Hippocampal formation (tissue), 2 donors: ENCODE measurements at places on chromosomes 2 and 18.

GRCh38 chr18:57060814-57061213 is 86.1 kb upstream of the BOD1L2 start:
- DNase-seq: no peak

GRCh38 chr2:213065583-213066442 is 85.6 kb downstream of the IKZF2 start:
- DNase-seq: no peak

DNA sequence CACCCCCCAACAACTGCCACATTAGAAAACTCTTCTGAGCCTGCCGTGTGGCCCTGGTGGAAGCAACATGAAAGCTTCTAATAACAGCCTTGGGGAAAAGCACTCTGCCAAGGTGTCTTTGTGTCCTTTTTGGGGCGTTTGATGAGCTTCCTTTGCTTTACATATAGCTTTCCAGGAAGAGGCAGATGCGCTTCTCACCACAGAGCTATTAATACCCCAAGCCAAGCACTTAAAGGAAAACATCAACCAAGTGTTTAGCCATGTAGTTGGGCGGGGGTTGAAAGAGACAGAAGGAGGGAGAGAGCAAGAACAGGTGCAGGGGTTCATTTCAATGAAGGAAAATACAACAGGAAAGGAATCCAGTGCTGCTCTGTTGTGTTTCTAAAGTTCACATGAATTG is 176.1 kb downstream of the VAPA start:
- DNase-seq: no peak

DNA sequence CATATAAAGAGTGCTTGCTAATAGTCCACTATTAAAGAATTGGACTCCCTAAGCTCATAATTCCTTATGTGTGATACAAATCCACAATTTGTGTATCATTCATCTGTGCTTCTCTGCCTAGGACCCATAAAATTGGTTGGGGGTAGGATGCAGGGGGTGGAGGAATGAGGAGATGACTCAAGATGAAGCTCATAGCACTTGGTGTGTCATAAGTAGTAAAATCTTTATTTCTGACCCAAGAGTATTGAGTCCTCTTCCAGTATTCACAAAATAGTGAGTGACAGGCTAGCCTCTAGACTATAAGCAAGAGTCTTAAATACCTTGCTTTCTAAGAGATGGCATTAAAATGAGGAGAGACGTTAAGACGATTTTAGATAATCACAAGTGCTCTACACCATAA is 390.9 kb upstream of the CDH19 start:
- DNase-seq: no peak

DNA sequence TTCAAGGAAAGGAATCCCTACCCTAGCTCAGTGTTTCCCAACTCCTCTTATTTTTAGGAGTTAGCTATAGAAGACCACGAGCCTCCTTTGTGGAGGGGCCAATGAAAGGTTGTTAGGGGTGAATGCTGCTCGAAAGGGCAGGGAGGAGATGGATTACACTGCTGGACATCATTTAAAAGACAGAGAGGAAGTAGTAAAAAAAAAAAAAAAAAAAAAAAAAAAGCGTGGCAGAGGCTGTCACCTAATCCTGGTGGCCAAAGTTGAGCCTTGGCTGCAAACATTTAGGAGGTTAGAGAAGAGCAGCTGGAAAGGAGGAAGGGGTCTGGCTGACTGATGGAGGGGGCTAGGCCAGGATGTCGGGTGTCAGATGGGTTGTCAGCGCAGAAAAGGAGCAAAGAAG is 139.0 kb upstream of the KLF7 start:
- no peak for DNase-seq

DNA sequence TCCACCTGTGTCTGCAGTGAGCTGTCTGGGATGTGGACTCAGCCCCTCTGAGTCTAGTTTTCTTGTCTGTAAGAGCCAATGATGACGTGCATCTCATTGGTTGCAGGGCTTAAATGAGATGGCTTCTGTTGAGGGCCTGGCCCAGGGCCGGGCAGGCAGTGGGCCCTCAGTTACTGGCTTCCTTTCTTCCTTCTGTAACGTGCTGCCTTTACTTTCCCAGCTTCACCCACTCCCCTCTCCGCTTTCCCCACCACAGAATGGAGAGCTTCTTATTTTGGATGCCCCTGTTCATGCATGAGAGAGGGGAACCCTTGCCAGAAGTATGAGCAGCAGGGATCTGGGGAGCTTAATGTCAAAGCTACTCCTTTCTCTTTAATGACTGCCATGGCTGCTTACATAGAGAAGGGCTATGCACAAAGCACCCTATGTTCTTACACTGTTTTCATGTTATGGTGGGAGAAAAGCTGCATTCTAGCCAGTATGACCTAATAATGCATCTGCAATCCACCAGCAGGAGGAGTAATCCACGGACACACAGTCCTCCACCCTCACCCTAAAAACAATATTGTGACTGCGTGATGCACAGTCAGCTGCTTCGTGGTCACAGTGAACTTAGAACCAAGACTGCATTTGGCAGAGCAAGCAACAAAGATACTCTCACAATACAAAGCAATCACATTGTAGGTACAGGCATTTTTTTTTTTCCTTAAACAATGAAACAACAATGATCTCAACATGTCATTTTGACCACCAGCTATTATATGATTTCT is 37.2 kb downstream of the CREG2 start:
- DNase-seq: peak; percentile 63

DNA sequence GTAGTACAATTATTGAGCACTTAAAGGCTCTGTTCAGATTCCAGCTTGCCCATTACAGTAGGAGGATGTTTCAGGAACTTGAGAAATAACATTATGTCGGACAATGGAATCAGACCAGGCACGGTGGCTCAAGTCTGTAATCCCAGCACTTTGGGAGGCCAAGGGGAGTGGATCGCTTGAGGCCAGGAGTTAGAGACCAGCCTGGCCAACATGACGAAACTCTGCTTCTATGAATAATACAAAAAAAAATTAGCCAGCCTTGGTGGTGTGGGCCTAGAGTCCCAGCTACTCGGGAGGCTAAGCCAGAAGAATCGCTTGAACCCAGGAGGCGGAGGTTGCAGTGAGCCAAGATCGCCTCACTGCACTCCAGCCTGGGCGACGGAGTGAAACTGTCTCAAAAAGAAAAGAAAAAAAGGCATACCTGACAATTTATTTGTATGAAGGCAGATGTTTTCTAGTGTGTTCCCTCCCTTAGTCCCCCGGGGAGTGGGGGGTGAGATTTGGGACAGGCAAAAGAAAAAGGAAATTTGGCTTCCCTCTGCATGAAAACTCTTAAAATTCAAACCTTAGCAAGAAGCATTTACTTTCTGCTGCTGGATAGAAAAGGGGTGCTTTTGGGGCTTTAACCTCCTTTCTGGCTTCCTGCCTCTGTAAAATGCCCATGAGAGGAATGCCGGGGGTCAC is 13.7 kb upstream of the ZNF532 start:
- no peak for DNase-seq

- no peak for DNase-seq
Measured at GRCh38 chr18:13290856-13291271, 72.3 kb downstream of the LDLRAD4 start.

DNA sequence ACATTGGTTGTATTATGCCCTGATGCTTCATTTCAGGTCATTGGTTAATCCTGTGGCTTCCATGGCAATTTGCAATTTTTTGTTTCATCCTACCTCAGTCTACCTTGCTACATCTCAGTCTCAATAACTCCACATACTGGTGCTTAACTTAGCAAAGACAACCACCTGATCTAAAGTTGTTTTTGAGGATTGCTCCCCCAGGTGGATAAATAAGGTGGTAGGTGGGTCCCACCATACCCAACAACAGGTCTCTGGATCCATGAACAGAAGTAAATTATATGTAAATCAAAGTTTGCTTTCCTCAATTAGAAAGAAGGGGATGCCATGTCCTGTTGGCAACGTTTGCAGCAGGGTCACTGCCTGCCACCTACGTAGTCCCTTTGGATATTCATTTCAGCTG is 7.0 kb downstream of the XIRP2 start:
- no peak for DNase-seq

DNA sequence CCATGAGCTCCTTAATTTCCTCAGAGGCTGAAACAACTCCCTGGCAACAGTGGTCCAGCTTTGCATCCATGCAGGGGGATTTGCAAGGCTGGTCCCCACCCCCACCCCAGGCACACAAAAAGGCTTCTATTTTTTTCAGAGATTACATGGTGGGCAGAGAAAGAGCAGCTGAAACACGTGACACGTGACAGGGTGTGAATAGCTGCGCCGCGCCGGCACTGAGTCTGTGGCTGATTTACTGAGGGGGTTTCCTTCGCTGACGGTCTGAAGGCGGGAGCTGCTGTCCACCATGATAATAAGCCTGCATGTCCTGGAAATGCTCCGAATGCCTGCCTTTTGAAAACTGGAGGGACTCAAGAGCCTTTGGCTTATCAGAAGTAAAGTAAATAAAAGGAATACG is 50.7 kb upstream of the APCDD1 start:
- DNase-seq: no peak

DNA sequence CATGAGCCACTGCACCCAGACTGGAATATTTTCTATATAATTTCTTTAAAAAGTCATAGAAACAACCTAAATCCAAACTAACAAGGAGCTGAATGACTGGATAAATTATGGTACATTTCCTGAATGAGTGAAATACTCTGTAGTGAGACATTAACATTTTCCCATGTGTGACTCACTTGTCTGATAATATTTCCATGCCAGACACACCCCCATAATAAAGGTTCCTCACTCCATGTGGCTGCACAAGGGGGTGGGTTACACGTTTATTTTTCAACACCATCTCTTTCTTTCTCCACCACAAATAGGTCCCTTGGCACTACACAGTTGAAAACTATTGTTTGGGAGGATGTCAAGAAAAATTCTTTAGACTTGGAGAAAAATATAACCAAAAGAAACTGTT is 266.3 kb upstream of the LYPD1 start:
- DNase-seq: no peak

GRCh38 chr2:113705982-113706523 is 50.4 kb downstream of the SLC35F5 start:
- no peak for DNase-seq

DNA sequence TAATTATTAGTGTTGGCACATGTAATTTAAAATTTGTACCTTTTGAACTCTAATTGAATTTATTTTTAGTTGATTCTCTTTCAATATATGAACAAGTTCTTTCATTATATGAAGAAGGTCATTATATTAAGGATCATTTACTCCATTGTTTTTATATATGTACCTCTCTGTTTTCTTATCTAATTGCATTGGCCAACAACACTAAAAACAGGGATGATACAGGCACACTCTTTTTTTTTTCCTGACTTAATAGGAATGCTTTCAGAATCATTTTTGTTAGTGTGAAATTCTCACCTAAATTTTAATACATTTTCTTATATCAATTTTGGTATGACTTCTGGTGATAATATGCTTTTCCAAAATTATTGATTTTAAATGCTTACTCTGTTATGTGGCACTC is 75.0 kb upstream of the SCN1A start:
- no peak for DNase-seq

GRCh38 chr2:222319586-222320435 is 21.0 kb upstream of the PAX3 start:
- DNase-seq: no peak

DNA sequence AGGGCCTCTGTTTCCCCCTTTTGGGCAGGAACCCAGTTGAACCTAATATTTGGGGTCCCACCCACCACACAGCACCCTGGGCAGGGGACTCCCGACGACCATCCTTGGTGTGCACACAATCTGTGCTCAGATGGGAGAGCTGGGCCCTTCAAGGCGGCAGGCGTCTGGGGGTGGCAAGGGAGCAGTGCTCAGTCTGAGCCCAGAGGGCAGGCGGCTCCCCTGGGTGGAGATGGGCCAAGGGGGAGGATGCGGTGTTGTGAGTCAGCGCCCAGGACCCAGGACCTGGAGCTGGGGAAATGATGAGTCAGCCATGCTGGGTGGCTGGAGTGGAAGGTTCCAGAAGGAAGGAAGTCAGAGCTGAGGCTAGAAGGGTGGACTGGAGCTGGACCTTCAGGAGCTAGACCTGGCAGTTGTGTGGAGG is 3.8 kb downstream of the PROM2 start:
- no peak for DNase-seq

DNA sequence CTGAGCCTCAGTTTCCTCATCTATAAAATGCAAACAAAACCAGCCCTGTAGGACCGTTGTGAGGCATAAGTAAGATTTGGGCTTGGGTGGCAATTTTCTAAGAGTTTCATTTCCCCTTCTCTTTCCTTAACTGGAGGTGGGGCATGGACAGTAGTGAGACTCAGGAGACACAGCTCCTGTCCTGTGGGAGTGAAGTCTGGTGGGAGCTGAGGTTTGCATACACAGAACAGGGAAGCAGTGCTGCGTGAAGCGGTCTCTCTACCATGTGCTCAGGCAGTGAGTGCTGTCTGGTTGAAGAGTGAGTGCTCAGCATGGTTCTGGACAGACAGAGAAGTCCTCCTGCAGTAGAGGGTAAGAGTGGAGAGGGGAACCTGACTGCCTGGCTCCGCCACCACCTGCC is 62.3 kb upstream of the MCFD2 start:
- DNase-seq: peak; percentile 20

- no peak for DNase-seq
Measured at GRCh38 chr2:20351555-20352229, 1.0 kb upstream of the PUM2 start.

GRCh38 chr2:215707608-215708007 is 271.7 kb upstream of the FN1 start:
- DNase-seq: no peak

DNA sequence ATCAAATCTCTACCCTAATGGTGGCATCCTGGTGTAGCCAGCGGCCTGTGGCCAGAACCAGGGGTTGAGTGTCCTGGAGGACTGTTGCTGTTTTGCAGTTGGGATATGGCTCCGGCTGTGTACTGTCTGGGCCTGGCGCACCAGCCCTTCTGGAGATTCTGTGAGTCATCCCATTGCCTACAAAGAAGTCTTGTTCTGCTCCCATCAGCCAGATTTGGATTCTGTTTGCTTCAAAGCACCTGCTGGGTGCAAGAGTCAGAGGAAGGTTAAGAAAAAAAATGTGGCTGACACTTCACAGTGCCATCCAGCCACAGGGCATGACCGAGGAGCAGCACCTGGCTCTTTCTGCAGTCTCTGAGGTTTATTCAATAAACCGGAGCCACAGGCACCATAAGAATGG is 41.0 kb upstream of the ASAP2 start:
- peak; percentile 6 for DNase-seq

DNA sequence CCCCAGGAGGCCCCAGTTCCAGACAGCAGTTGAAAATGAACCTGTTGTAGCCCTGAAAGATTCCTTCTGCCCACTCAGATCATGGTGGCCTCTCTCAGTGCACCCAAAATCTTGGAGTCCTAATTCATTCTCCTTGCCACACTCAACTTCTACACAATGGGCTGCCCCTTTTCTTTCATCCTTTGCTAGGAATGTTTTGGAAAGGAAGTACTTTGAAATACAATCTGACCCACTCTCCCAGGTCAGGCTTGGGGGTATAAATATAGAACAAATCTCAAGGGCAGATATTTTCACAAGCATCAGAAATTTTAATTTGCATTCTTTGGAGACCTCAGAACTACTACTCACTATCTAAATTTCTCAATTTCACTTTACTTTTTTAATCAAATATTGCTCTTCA is 103.2 kb upstream of the SH3BP4 start:
- no peak for DNase-seq

- DNase-seq: no peak
Measured at GRCh38 chr2:33137331-33137730, 190.6 kb downstream of the LTBP1 start.
